CD8-positive, alpha-beta memory T cell (primary cell): ENCODE measurements at places on chromosomes 5 and 9. TPM values are rescaled to one million over a fixed set of nuclear protein-coding genes. Genes with fewer than 3 reads are reported as not detected.

- DNase-seq = no peak
These were observed 195.5 kb downstream of the MEF2C start for GRCh38 chr5:88687373-88687911.

Gene TTC23L
- not detected for polyA plus RNA-seq

- DNase-seq = no peak
These were observed 15.9 kb upstream of the DMRT2 start for GRCh38 chr9:1034271-1034670.

GRCh38 chr5:121273833-121274433 is 577.7 kb upstream of the FTMT start:
- DNase-seq = no peak

GRCh38 chr9:34637356-34638137 is at the start of gene SIGMAR1:
TSS of gene SIGMAR1 (minus strand) at chr9:34637787. CDS start at chr9:34637697, 90 bp downstream.
- DNase-seq = peak; percentile 95

Gene MELK
- not detected for polyA plus RNA-seq

Gene SPINK6
- polyA plus RNA-seq = not detected

Gene LHX3
- not detected for polyA plus RNA-seq

GRCh38 chr9:131018621-131019020 is 9.6 kb downstream of the LAMC3 start:
- no peak for DNase-seq

Gene TAF11L2
- not detected for polyA plus RNA-seq

- DNase-seq = no peak
These were observed 77.0 kb upstream of the RASA1 start for GRCh38 chr5:87190687-87191086.

DNA sequence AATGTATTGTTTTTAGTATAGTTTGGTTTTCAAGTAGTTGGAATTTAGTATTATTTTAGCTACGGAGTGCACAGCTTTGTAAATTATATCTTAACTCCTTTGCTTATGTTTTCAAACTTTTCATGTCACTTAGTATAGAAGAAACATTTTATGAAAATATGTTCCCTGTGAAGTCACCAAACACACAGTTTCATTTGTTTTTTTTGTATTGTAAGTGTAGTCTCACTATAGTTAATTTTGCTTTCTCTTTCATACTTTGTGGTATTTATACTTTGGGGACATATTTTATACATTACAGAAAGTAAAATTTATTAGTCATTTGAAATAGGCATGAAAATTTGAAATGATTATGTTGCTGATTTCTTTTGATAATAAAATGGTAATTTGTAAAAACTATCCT is 5.0 kb downstream of the CHSY3 start:
- no peak for DNase-seq

GRCh38 chr9:8730618-8731017 is 931.0 kb upstream of the DMAC1 start:
- no peak for DNase-seq

DNA sequence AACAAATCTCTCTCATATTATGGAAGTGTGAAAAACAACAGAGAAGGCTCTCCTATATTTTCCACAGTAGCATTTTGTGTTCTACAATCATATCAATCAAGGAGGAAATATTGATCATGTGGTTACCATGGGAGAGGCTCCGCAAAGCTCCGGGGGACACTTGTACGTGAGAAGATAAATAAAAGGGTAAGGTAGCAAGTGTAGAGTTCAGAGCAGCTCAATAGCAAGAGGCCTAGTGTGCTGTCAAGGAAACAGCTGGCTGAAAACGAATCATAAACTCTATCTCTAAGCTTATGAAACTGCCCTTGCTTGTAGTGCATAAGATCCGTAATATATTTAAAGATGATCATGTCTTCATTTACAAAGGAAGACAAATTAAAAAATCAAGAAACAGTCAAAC is 57.5 kb downstream of the CDH18 start:
- no peak for DNase-seq

DNA sequence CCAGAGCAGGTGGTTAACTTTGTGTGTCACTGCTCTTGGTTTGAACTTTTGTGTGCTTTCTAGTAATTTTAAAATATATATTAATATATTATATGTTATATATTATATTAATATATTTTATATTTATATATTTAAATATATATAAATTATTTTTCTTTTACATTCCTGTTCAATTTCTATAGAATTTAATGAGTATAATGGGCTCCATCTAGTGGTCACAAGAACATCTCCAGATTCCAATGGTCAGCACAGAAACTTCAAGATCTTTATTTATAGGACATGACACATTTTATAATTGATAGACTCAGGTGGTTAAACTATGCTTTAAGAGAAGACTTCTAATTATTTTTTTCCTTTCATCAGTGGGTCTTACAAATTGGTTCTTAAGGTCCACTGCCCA is 39.1 kb downstream of the COL23A1 start:
- no peak for DNase-seq

GRCh38 chr5:126680191-126680817 is 79.6 kb downstream of the PHAX start:
- DNase-seq = no peak

GRCh38 chr5:45694255-45694814 is 1.8 kb downstream of the HCN1 start:
- DNase-seq = no peak

- DNase-seq = no peak
These were observed 150.1 kb downstream of the NNT start for GRCh38 chr5:43753069-43753468.

Gene LIFR
- not detected for polyA plus RNA-seq

Gene NOXA1
- 1.3 TPM for polyA plus RNA-seq

Gene FGF10
- polyA plus RNA-seq = not detected

GRCh38 chr5:10691826-10692785 is 68.9 kb downstream of the DAP start:
- no peak for DNase-seq

Gene PCDHGC3
- not detected for polyA plus RNA-seq

DNA sequence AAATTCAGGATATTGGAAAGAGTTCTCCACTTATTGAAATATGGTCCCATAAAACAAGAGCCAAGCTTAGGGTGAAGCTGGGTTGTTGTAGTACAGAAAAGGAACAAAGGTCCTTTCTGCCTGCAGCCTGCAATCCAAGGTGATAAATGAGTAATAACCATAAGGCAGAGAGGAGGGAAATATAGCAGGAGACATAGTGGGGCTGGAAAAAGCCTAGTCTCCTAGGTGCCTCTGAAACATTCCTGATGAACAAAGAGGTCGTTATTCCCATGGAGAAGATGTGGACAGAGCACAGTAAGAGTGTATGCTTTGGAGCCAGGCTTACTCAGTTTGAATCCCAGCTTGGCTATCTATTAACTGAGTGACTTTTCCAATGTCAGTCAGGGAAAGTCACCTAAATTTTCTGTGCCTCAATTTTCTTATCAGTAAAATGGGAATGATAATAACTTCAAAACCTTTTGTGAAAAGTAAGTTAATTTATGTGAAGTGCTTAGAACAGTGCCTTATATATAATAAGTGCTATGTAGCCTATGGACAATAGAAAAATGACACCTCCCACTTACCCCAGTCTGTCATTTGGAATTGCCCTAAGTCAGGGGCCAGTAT is 110.8 kb upstream of the GRIN3A start:
- DNase-seq = no peak

- DNase-seq = no peak
These were observed 258.7 kb upstream of the IL12B start for GRCh38 chr5:159588941-159589340.

Gene NR5A1
- polyA plus RNA-seq = not detected

Gene CDH18
- not detected for polyA plus RNA-seq

DNA sequence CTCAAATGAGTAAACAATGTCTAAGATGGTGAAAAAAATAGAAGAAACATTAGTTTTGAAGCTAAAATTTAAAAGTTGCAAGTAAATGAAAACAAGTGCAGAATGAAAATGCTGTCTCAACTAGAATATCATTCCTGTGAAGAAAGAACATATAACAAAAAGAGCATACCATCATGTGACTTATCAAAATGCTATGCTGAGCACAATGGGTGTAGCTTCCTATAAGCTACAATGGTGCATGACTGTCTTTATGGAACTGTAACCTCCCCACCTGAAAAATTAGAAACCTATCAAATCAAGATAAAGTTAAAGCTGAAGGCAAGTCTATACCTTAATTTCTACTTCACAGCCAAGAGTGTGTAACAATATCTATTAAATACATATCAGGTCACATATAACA is 192.0 kb downstream of the AP3B1 start:
- DNase-seq = no peak

DNA sequence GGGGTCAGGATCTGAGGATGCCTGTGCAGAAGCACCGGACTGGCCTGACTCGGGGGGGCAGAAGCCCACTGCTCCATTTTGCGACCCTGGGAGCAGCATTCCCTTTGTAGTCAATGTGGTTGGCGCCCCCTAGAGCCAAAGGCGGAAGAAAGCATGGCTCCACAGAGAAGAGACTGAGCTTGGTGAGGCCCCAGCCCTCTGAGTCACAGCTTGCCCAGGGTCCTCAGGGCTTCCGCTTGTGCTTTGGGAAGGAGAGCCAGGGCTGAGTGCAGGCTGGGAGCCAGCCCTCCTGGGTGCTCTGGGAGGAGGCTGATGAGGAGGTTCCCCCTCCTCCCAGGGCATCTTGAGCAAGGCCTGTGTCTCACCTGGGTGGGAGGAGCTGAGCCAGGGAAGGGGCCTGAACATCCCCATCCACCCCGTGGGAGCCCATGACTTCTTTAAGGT is 5.5 kb upstream of the AQP3 start:
- DNase-seq = peak; percentile 39

GRCh38 chr5:141762790-141763368 is 80.8 kb upstream of the ARAP3 start:
- no peak for DNase-seq

- no peak for DNase-seq
These were observed 263.9 kb downstream of the CHSY3 start for GRCh38 chr5:130168211-130168610.

- no peak for DNase-seq
These were observed 263.7 kb downstream of the SEMA5A start for GRCh38 chr5:9282211-9282610.

Gene TRAF1
- polyA plus RNA-seq = 12.1 TPM

DNA sequence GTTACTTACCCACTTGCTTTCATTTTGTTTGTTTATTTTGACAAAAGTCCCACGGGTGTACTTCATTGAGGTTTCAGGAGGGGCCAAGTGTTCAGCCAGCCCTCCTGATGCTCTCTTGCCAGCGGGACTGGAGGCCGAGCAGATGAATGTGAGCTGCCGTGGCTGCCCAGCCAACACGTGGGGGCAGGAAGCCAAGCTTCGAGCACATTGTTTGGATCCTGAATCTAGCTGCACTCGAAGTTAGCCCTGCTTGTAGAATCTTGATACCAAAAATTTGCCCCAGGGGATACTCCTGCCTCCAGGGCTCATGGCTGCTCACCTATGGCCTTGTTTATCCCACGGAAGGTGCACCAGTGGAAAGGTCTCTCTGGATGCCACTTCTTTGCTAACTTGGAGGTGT is 49.3 kb downstream of the RASGEF1C start:
- DNase-seq = no peak

DNA sequence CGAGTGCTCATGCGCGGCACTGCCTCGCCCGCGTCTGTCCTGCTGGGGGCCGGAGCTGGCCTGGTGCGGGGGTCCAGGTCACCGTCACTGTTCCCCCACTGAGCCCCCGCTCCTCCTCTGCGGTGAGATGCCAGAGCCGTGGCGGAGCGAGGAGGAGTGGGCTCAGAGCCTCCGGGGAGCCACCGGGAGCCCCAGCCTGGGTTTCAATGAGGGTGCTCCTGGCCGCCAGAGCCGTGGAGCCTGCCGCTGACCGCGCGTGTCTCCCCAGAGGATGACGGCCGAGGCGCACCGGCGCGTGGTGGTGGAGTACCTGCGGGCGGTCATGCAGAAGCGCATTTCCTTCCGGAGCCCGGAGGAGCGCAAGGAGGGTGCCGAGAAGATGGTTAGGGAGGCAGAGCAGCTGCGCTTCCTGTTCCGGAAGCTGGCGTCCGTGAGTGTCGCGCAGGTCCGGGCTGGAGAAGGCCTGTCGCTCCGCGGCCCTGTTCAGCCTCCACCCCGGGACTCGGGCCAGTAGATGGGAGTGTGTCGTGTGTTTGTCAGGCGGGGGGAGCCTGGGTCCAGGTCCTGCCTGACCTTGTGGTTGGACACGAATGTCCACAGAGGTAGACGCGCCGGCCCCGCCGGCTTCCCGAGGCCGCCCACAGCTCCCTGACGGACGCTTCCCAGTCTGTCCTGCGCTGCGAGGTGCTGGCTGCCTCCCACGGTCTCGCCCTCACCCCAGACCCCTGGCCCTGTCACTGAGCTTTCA is 22.0 kb downstream of the EXOC3 start:
- no peak for DNase-seq

Gene CACNA1B
- polyA plus RNA-seq = not detected

DNA sequence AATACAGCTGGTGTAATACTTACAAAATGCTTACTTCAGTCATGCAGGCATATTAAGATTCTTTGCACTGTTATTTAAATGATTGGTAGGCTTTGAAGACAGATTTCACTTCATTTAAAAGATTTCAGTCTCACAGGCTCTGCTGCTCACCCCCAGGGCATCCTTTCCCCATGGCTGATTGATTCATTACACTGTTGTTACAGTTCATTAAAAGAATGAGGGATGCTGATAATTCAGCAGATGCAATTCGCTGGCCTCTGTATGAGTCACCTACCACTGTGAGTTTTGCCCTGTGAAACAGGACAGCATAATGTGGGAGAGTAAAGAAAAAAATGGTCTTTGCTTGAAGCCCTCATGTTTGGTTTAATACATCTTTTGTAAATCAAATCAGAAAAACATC is 246.9 kb downstream of the CYLC2 start:
- no peak for DNase-seq

Gene MEGF10
- not detected for polyA plus RNA-seq
